ENCODE measurements at places on chromosomes 12 and 14.

DNA sequence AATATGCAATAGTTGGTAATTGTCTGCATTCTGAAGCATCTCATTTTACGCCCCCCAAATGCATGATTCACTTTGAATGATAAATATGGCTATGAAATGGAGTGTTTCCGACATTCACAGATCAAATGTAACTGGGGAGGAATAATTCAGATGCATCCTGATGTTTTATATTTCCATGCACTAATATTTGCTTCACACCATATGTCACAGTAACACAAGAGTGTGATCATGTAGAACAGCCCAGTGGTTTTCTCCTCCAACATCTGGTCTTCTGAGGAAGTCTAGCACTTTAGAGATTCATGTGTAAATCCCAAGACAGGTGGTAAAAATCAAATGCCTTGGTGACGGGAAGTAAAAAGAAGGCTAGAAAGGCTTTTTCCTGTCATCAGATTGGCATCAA lies 273.1 kb downstream of the DIO2 start:
- DNase-seq, result no peak

DNA sequence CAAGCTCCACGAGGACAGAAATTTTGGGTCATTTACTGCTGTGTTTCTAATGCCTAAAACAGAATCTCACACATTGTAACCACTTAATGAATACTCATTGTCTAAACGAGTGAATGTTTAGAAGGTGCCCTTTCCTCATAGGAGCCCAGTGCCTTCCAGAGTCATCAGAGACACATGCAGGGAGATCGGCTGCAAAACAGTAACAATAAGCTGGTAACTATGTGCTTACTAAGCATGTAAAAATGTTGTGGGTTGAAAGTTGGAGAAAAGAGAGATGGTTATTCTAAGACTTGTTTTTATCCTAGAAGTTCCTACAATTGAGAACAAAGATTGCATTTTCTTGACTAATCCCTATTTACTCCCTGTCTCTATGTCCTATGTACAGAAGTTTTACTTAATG lies 7.4 kb downstream of the TESPA1 start:
- DNase-seq, result no peak

GRCh38 chr12:41514021-41514777 lies 326.1 kb downstream of the PDZRN4 start:
- DNase-seq, result no peak

DNA sequence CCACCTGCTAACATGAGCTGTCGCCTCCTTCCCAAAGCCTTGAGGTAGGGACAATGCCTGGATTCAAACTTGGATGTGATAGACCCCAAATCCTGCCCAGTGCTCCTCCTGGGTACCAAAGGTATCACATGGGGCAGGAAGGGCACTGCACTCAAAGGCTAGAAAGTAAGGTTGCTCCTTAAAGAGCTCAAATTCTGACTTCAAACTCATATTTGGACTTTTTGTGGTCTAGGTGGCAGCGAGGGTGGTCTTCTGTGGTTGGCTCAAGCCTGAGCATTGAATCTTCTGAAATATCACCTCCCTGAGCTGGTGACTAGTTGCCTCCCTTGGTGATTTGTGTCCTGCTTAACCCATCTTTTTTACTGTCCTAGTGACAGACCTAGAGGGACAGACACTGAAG lies 8.3 kb upstream of the RNASE4 start:
- DNase-seq, result no peak

DNA sequence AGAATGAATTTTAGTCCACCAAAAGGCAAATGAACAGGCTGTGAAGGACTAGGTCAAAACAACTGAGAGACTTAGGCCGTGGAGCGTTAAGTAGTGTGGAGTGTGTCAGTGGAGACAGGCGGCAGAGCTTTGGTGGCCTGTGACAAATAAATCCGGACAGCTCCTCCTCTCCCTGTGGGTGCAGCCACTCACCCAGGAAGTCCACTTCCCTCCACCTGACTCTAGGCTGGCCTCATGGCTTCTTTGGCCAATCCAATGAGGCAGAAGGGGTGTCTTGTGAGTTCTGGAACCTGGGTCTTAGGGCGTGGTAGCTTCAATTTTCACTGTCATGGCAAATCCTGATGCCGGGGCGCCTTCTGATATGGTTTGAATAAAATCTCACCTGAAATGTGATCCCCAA lies 180.9 kb upstream of the C14orf180 start:
- no peak for DNase-seq

DNA sequence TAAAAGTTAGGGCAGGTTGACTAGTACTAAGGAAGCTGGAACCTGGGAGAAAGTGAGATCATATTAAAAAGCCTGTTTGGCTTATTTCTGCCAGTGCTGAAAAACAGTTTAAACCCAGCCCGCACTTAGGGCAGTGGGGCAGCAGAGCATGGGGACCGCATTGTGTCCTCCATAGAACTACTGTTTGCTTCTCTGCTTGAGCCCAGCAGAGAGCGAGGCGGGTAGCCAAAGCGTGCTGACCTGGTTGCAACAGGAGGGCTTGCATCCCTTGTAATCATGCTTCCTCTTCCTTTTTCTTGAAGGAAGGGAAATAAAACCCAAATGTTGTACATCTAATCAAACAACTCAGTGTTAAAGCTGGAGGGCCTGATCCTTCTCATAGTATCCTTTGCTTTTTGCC lies 82.5 kb upstream of the HOXC13 start:
- no peak for DNase-seq

GRCh38 chr14:105087308-105087962 lies 22.2 kb upstream of the GPR132 start:
- DNase-seq, result no peak

GRCh38 chr12:108097160-108097911 lies 31.8 kb upstream of the WSCD2 start:
- DNase-seq, result no peak

DNA sequence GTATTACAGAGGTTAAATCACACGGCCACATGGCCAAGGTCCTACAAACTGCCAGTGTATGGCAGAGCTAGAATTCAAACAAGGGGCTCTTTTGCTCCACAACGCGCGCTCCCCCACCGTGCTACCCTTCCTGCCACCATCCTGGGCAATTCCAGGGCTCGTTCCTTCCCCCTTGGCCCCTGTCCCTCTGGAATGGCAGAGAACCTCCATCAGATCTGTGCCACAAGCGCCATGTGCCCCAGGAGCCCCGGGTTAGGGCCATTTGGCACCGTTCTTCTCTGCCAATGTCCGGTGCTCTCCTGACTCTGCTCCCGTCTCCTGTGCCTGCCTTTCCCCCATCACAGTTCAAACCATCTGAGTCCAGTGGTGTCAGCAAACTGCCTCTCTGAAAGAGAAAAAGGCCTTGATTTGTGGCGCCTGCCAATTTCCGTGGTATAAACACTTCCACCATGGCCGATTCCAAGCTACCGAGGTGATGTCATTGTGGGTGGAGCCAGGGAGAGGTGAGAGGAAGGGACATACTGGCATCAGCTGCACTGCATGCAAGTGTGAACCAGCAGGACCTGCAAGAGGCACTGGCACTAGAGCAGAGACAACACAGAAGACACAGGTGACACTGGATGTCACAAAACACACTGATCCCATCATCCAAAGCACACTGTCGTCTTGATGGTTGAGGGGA lies 163.1 kb downstream of the CALM1 start:
- DNase-seq, result no peak

- DNase-seq, result no peak
These were observed 35.0 kb upstream of the MANSC4 start for GRCh38 chr12:27814851-27815591.

DNA sequence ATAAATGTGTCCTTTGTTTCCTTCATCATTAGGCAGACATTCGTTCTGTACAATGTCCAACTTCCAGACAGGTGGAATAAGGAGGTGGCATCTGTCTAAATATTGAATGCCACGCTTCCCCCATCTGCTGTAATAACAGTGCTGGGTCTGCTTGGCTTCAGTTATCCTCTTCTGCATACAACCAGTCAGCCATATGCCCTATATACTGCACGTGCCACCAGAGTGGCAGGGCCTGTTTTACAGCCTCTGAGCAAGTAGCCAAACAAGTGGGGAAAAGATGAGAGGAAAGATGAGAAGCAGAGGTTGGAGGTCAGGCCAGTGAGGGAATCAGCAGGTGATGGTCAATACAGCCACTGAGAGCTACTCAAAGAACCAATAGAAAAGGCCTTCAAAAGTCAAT lies 55.4 kb downstream of the OTX2 start:
- no peak for DNase-seq

DNA sequence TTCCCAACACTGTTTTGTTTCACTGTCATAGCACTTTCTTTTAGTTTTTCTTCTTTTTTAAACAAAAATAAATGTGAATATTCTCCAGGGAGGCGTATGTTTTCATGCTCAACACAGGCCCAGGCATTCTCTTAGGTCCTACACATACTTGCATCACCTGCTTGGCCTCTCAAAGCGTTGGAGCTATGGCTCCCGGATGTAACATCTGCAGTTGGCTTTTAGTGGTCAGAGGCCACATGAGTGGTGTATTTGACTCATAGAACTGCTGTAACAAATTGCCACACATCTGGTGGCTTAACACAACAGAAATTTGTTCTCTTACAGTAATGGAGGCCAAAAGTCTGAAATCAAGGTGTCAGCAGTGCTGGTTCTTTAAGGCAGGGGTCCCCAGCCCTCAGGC lies 44.6 kb upstream of the VRK1 start:
- no peak for DNase-seq

DNA sequence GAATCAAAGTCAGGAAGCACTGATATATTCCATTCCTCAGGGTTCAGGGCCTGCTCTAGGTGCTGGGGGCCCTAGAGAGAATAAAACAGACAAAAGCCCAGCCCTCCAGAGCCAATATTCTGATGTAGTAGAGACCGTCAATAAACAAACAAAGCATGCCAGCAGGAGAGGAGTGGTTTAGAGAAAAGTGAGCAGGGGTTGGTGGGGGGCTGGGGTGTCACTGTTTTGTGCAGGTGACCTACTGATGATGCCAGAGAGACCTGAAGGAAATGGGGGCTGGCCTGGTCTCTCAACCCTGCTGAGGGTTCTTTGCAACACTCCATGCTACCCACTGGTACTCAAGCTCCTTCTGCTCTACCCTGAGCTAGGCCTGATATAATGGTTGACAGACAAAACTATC lies 26.5 kb downstream of the IL26 start:
- DNase-seq, result no peak

- DNase-seq, result no peak
These were observed 7.6 kb downstream of the POP5 start for GRCh38 chr12:120573560-120573959.

GRCh38 chr12:89464974-89465592 lies 59.5 kb downstream of the GALNT4 start:
- no peak for DNase-seq

DNA sequence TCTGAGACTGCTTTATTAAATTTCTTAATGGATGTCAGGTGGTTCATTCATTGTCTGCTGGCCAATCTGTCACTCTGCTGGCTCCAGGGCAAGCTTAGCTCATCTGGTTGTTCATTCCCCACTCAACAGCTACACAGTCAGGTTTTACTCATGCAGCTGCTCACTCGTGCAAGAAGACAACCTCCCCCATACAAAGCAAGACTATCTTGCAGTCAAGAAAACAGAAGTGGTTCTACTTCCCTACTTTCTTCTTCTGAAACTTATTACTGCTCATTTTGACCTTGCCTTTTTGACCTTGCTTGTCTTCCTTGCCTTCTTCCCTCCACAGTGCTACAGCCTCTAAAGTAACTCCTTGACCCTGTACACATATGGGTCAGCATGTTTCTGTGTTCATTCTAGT lies 277.9 kb downstream of the SSPN start:
- no peak for DNase-seq

DNA sequence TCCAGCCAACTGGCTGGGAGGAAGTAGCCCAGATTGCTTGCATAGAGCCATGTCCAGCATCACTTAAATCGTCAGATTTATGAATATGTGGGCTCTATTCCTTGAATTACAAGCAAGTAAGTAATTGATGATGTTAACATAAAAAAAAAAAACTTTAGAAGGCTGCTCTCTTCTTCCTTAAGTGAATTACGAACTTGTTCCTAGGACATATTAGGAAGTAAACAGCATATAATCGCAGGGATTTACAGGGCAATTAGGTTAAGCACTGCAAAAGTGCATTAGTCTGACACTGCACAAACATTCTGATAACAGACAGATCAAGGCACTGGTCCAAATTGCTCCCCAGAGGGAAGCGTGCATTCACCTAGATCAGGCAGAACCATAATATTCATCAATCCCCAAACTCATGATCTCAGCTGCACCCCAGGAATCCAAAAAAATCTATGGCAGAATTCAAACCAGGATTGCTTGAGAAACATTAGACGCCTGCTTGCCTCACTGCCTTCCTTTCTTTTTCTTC lies 293.2 kb downstream of the TMEM132D start:
- no peak for DNase-seq

DNA sequence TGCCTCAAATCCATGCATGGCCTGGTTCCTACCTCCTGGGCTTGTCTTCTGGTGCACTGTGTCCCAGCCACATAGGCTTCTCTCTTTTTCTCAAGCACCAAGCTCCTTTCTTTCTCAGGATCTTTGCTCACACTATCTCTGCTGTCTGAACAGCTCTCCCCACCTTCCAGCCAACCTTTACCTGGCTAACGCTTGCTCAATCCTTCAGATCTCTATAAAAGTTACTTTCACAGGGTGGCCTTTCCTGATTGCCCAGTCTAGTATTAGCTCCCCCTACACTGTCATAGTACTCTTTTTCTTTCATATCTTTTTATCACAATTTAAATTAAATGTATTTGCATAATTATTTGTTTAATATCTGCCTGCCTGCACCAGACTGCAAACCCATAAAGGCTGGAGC lies 3.8 kb downstream of the PARP11 start:
- DNase-seq, result no peak

- no peak for DNase-seq
These were observed 840 bp downstream of the SIX4 start for GRCh38 chr14:60723116-60723906.
